ENCODE measurements at places on chromosomes 1 and 21.

DNA sequence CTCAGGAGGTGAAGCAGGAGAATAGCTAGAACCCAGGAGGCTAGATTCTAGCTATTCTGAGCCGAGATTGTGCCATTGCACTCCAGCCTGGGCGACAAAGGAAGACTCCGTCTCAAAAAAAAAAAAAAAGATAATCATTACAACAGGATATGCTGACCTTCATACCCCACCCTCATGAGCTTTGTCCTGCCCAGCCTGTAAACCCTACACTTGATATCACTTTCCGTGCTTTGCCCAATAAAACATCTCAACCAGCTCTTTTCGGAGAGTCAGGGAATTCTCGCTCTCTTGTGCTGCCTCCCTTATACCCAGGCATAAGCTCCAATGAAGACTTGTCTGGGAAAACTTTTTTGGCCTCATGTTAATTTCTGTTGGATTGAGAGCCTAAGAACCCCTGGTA is 1.5 kb upstream of the TRNAU1AP start:
- no peak for DNase-seq

- DNase-seq = no peak
These were observed 11.9 kb upstream of the UBL4B start for GRCh38 chr1:110100335-110100734.

DNA sequence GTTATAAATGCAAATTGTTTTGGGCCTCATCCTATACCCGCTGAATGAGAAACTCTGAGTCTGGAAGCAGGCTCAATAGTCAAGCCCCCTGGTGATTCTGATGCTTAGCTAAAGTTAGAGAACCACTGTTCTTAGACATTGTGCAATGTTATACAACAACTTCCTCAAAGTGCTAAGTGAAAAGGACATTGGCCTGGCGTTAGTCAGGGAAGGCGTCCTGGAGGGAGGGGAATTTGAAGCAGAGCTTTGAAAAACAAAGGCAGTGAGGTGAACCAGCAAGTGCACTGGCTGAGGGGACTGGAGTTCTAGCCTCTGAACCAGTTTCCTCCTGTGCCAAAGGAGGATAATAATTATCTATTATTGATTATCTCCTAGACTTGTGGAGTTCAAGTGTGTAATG is 5.1 kb downstream of the CD1D start:
- DNase-seq = no peak

GRCh38 chr1:160837558-160838205 is 25.0 kb downstream of the CD244 start:
- no peak for DNase-seq

DNA sequence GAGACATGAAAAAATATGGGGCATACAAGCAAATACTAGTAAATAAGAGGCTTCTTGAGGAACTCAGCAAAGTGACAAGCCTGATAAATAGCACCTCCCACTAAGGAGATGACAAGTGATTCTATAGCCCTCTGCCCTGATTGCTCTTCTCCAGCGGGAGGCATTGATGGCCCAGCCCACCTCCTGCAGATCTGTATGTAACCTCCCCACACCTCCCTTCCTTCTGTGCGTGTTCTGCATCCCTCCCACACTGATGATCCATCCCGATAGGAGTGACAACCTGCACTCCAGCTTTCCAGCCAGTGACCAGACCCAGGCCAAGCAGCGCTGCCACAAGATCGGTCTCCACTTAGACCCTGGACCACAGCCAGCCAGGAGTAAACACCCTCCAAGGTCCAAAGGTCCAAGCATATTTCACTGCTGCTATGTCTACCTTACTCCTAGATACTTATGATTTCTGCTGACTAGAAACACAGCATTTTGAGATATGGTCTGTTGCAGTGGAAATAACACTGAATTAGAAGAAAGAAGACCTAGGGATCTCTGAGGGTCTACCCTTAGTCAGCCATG is 176.1 kb downstream of the BRINP2 start:
- no peak for DNase-seq

DNA sequence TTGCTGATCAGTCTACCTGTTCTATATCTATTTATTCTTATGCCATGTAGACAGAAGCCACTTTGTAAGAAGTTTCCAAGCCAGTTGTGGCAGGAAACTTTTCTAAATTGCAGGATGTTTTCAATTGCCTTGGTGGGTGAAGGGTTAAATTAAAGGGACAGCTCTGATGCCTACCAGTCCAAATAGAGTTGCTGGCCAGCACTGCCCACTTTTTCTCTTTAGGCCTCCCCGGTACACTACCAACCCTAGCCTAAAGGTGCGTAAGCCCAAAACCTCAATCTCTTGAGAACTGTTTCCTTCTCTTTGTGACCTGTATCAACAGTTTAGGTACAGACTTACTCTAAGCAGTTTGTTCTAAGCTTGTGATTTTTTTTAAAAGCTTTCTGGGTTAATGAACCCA is 15.5 kb downstream of the SUSD4 start:
- DNase-seq = no peak

GRCh38 chr1:232915212-232915611 is 35.2 kb upstream of the NTPCR start:
- no peak for DNase-seq

All from epithelial cell of proximal tubule (primary cell).